HFFc6 (cell line): ENCODE measurements at places on chromosomes 5 and 9. TPM values are rescaled to one million over a fixed set of nuclear protein-coding genes. Genes with fewer than 3 reads are reported as not detected.

DNA sequence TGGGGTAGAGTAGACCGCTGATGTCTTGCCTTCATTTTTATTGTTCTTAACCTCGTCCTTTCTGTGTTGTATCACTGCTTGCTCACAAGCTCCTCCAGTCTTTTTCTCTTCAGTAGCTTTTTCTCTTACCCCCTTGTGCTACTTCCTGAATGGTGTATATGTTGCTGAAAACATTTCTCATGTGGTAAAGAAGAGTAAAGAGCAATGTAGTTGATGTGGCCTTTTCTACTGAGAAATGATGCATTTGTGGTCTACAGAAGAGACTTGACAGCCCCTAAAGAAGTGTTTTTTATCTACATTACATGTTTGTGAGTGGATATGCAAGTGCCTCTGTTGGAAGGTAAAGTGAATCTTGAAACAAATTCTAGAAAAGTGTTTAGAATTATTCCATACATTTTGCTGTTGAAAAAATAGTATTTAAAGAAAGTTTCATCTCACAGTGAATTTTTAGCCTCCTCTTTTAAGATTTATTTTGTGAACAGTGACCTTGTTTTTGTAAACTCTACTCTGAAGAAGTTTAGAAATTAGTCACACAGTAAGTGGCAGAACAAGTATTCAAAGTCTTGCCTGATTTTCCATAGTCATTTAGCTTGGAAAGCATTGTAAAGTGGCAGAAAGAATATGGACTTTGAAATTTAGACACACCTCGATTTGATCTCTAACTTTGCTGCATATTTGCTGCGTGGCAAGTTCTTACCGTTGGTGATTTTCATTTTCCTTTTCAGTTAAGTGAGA is 17.4 kb downstream of the CDC42SE2 start:
- H3K4me1 ChIP-seq, result peaks cover 40% of the 10 kb centered on the region
- no peak overlapping the region; the same call in 1 of the 2 replicates for H3K4me3 ChIP-seq
- H3K36me3 ChIP-seq, result peaks cover 4% of the 10 kb centered on the region; the same call in 1 of the 2 replicates

DNA sequence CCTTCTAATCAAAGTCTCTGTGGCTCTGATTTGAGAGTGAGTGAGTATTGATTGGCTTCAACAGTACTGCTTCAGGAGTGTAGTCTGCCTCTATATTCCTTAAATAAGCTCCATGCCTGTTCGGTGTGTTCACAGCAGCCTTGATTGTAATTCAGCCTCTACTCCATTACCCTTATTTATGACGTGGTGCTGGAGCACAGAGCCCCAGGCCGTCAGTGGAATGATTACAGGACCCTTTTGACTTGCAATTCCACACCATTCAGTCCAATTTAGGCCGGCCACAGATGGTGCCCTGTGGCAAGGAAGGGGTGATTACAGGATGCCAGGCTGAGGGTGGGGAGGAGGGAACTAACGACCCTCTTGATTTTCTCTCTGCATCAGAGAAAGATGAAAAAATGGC is 110.3 kb downstream of the ASTN2 start:
- H3K4me1 ChIP-seq, result no peaks in the 10 kb centered on the region
- no peaks in the 10 kb centered on the region for H3K36me3 ChIP-seq
- H3K27ac ChIP-seq, result no peak overlapping the region
- no peak for DNase-seq

ANKRD18A gene
- 1.9 TPM in 1 of 2 replicates, not detected in the other for total RNA-seq

F12 gene
- 0.52 to 0.87 TPM (median 0.66 TPM) in 3 replicates for total RNA-seq

GRCh38 chr5:160504906-160505305 is 83.3 kb downstream of the PTTG1 start:
- no peak overlapping the region for H3K27ac ChIP-seq
- H3K27me3 ChIP-seq, result peaks cover 7% of the 10 kb centered on the region
- no peak overlapping the region for H3K4me3 ChIP-seq
- no peak for DNase-seq
- peaks cover 35% of the 10 kb centered on the region for H3K4me1 ChIP-seq

DNA sequence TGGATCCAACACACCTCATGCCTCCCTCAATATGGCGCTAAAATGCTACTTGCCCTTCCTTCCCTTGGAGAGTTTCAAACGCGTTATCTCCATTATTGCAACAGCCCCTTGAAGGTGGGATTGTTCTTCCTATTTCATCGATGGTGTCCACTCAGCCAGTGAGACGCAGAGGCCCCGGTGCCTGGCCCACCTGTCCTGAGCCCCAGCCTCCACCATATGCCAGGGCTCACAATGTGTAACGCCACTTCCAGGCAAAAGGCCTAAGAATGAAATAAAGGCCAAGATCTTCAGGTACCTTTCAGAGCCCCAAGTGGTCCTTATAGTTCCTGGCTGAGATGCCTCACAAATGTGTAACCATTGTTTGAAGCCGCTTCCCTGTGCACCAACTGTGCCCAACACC is 170.7 kb upstream of the PHYKPL start:
- H3K36me3 ChIP-seq, result no peaks in the 10 kb centered on the region
- no peak for DNase-seq
- H3K27ac ChIP-seq, result no peak overlapping the region
- H3K4me1 ChIP-seq, result no peaks in the 10 kb centered on the region

PDE8B gene
- total RNA-seq, result not detected in 3 replicates
